ENCODE measurements at places on chromosomes 12 and 14. TPM values are rescaled to one million over a fixed set of nuclear protein-coding genes. Genes with fewer than 3 reads are reported as not detected.

DNA sequence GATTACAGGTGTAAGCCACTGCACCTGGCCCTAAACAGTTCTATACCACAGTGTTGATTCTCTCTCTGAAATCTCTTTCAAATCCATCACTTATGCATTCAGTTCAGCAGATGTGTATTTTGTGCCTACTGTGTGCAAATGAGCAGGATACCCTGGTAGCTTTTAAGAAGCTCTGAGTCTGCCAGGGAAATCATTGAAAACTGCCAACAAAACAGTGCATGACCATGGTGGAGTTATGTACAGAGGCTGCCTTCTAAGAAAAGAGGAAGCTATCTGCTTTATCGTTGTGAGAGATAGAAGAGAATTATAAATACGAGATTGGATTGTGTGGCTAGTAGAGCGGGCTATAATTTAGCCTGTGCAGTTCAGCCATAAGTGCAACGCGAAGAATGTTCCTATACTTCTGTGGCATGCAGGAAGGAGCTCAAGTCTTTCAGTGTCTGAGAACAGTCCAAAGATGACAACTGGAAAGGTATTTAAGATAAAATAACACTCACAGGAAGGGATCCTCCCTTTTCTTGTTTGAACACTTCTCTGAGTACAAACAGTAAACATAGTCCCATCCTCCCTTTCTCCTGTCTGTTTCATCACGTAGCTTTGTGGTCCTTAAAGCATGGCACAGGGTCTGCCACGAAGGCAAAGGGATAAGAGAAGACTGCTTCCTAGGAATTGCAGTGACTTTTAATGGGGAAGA is 4.3 kb downstream of the DIP2B start:
- DNase-seq = no peak

GRCh38 chr12:45681465-45681864 is 48.0 kb upstream of the ARID2 start:
- DNase-seq = no peak

- DNase-seq = no peak
Measured at GRCh38 chr14:20696764-20697163, 8.2 kb downstream of the ANG start.

GRCh38 chr14:31988244-31988643 is 88.9 kb upstream of the ARHGAP5 start:
- no peak for DNase-seq

DNA sequence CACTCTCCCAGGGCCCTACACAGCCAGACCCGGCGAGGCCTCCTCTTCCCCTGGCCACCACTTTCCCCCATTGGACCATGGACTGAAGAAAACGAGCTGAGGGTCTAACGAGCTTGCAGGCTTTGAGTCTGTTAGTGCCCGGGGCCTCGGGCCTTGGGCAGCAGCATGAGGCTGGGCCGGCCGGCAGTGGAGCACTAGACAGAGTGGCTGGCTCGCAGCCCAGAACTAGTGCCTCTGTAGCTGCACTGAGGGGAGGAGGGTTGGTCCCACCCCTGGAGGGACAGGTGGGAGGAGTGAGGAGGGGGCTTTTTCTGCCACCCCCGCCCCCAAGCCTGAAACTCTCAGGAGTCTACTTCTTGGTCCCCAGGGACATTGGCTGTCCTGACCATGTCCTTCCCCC is 38.7 kb downstream of the SLC6A12 start:
- no peak for DNase-seq

DNA sequence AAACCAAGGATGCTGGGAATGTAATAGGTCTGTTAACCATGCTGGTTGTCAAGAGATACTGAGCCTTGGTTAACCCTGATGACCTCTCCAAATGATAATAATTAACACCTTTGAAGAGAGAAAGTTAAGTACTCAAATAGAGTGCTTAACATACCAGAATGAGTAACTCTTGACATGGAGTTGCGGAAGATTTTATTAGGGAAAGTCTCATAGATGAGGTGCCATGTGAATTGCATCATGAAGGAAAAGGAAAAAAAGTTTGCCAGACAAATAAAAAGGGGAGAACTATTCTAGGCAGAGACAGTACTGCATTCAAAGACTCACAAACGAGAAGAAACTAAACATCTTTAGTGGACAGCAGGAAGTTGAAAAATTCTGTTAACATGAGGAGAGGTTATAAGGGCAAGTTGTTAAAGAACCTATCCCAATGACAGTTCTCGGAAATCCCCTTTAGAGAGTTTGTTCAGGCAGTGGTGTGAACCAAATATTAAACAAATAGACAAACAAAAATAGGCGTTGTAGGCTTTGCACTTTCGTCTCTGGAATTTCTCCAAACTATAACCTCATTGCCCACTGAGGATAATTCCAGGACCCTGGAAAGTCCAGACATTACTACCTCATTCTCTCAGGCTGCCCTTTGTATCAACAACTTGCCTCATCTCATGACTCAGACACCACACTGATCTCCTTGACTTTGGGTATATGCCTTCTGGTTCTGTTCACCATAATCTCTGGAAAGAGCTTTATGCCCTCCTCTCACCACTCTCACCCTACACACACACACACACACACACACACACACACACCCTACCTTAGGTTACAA is 435.0 kb downstream of the GXYLT1 start:
- DNase-seq = no peak

DNA sequence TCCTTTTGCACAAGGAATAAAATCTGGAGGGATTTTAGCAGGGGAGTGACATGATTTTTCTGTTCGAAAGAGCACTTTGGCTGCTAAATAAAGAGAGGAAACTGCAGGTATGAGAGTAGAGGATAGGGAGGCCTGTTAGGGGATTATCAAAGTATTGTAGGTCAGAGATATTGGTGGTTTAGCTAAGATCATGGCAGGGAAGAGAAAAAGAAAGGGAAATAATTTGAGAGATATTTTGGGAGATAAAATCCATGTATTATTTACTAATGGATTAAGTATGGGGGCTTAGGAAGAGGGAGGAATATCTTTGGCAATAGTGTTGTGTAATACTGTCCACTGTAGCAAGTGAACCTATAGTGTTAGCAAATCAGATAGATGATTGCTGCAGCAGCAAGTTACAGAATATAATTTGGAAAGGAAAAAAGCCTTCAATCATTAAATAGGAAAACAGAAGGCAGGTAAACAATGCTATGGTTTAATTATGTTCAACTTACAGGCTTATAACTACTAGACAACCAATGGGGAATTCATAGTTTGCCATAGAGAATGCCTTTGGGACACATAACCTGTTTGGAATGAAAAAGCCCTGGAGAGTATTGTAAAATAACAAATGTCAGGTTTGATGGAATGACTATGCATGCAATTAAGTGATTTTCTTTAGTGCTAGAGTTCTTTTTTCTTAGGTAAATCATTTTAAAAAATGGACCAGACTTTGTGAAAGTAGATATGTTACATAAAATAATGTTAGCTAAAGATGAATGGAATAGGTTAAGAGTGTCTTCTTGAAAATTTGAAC is 50.5 kb downstream of the ADIPOR2 start:
- DNase-seq = no peak

- no peak for DNase-seq
Measured at GRCh38 chr12:117313926-117314325, 47.5 kb downstream of the NOS1 start.

GRCh38 chr14:54125109-54125508 is 168.5 kb upstream of the BMP4 start:
- DNase-seq = no peak

GRCh38 chr14:47194055-47194454 is 481.4 kb downstream of the MDGA2 start:
- no peak for DNase-seq

GRCh38 chr12:18246066-18246465 is 15.3 kb upstream of the PIK3C2G start:
- no peak for DNase-seq

DNA sequence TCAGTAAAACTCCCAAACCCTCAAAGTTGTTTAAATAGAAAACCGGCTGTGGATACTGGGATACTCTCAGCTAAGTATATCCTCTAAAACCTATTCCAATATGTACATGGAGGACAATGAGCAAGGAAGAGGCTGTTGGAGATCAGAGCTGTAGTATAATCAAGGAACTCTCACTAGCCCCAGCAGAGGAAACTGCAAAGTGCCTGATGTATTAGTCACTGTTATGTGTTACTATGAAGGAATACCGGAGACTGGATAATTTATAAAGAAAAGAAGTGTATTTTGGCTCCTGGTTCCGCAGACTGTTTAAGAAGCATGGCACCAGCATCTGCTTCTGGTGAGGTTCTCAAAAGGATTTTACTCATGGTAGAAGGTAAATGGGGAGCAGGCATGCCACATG is 65.6 kb upstream of the RPL10L start:
- DNase-seq = no peak

DNA sequence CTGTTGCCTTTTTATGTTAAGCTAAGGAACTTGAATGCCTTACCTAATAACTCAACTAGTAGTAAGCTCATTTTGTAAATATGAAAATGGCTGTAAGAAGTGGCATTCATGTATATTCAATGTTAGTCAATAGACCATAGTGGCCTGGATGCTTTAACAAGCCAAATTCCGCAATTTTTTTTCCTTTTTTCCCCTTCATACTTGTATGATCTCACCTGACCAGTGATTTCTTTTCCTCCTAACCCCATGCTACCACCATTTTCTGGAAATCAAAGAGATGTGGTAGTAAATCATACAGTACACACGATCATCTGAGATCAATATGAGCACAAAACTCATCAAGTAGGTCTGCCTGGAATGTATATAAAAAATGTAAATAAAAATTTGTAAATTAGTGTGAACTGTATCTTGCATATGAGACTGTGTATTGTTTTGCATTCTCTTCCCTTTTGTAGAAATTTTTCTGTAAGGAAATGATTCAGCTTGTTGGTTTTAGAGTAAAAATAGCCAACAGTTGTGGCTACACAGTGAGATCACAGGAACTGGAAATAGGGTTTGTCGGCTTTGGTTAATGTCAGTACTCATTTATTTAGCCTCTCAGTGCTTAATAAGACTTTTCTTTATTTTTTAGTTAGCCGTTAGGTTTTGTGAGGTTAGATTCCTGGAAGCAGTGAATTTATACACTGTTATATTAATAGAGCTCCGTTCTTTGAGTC is 62.5 kb downstream of the ETNK1 start:
- DNase-seq = peak; percentile 28

GRCh38 chr14:103315351-103315911 is 18.6 kb upstream of the EIF5 start:
- DNase-seq = no peak

DNA sequence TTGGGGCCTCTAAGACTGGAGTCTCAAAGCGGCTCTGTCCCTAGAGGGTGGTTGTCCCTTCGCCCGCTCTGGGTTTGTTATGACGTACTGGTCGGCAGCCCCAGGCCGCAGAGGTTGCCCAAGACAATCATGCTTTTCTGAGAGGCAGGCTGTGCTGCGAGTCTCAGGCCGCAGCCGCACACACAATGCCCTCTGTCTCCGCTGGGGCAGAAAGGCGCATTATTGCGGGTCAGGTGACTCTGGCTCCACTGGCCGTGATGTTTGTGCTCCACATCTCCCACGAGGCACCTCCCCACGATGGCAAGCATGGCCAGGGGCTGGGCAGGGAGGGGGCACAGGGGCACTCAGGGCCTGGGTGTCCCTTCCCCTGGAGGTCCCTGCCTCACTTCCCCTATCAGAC is 21.0 kb upstream of the PLEKHG3 start:
- no peak for DNase-seq

- no peak for DNase-seq
Measured at GRCh38 chr14:30864934-30865333, 9.4 kb upstream of the COCH start.

- DNase-seq = no peak
Measured at GRCh38 chr12:116332705-116333380, 55.4 kb upstream of the MED13L start.

DNA sequence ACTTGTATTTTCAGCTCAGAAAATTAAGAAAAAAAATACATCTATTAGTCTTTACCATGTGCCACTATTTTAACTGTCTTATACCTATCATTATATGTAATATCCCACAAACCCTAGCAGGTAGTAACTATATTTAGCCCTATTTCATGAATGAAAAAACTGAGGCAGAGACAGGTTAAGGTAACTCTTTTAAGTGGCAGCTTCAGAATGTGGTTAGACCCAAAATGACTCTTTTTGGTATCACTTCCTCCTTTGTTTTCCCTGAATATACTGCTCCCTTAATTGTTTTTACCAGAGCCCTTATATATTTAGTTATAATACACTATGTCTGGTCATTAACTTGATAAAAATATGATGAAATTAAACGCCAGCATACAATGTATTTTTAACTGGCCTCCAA is 235.6 kb upstream of the RPL10L start:
- no peak for DNase-seq

DNA sequence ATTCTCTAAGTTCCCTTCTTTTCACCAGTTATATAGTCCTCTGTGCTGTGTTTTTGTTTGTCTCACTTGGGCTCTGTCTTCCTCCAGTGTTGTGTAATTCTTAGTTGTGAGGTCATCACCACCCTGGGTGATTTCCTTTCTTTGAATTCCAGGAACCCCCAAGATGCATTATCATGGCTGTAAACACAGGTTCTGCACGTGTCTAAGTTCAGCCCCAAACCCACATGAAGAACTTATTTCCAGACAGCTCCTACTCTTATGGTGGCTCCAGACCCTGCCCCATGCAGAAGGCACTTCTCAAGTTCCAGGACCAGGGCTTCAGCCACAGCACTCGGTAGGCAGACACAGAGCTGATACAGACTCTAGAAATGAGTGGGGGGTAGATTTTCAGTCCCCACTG is 560.5 kb downstream of the BCL11B start:
- peak; percentile 30 for DNase-seq

DNA sequence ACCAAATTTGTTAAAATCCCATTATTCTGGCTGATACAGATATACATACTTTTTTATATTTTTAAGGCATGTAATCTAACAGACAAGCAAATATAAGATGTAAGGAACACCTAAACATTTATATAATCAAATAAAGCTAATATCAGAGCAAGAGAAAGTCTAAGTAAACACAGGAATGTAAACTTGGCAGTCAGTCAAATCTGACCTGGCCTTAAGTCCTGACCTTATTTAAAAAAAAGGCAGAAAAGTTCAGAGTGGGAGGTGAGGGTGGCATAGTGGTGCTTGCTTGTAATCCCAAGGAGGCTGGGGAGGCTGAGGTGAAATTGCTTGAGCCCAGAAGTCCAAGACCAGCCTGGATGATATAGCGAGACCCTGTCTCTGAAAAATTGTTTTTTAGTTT is 152.6 kb downstream of the DERA start:
- no peak for DNase-seq

GPR65 gene
- total RNA-seq = 23.7 TPM

GLT1D1 gene
- not detected for total RNA-seq

CLEC9A gene
- total RNA-seq = not detected

GYS2 gene
- not detected for total RNA-seq

LHX5 gene
- not detected for total RNA-seq

PTPRO gene
- total RNA-seq = 2.5 TPM

EML5 gene
- total RNA-seq = 2.4 TPM

ST8SIA1 gene
- total RNA-seq = 3.1 TPM

DNAJC22 gene
- total RNA-seq = not detected

MIPOL1 gene
- 0.18 TPM for total RNA-seq

GPR132 gene
- total RNA-seq = 51.4 TPM

TMPRSS12 gene
- not detected for total RNA-seq

CPNE6 gene
- not detected for total RNA-seq

LRRK2 gene
- total RNA-seq = 0.25 TPM

SLC2A13 gene
- total RNA-seq = 3.4 TPM

CLEC2D gene
- total RNA-seq = 449 TPM

EIF2B2 gene
- 63.7 TPM for total RNA-seq

CDH24 gene
- total RNA-seq = 2.0 TPM

ADSS1 gene
- 0.98 TPM for total RNA-seq

TAS2R9 gene
- not detected for total RNA-seq

LRP6 gene
- total RNA-seq = 0.40 TPM

LRRC10 gene
- not detected for total RNA-seq

USP44 gene
- total RNA-seq = 0.88 TPM

Measured in activated CD4-positive, alpha-beta memory T cell treated with anti-CD3 and anti-CD28 coated beads, Interleukin-2, amount 10 ng/mL, durations not matched to agents 7 days and 5 days (primary cell).